ENCODE measurements at places on chromosomes 7 and 10. TPM values are rescaled to one million over a fixed set of nuclear protein-coding genes. Genes with fewer than 3 reads are reported as not detected.

DNA sequence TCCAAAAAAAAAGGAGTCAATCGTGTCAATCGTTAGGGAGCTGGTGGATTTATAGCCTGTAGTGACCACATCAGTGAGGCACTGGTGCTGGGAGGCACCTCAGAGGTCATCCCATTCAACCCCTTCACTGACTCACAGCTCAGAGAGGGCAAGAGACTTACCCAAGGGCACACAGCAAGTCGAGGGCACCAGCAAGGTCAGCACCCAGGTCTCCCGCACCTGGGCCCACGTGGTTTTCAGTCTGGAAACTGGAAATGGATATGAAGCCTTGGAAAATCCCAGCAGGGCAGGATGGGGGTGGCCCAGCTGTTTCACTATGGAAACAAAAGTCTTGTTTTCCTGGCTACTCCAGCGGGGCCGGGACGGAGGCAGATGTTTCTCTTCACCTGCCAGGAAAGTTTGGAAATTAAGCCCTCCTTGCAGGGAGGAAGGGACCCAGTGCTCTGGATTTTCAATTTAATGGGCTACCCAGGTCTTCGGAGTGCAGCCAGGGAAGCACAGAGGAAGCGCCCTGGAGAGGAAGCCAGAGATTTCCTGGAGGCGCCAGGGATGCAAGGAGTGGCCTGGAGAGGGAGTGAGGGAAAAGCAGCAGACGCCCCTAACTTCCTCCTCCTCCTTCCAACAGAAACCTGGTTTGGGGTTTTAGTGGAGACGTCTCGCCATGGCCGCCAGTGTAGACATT lies 157.2 kb upstream of the TNRC18 start:
- no peak overlapping the region for H3K4me3 ChIP-seq
- DNase-seq: no peak
- no peaks in the 10 kb centered on the region for H3K36me3 ChIP-seq

GRCh38 chr10:77391605-77392235 lies 245.9 kb downstream of the KCNMA1 start:
- DNase-seq: no peak
- H3K36me3 ChIP-seq: no peaks in the 10 kb centered on the region
- H3K27me3 ChIP-seq: peaks cover 44% of the 10 kb centered on the region
- no peak overlapping the region for H3K27ac ChIP-seq
- H3K4me1 ChIP-seq: peaks cover 3% of the 10 kb centered on the region

GRCh38 chr10:66349726-66350125 lies 576.1 kb upstream of the LRRTM3 start:
- H3K36me3 ChIP-seq: no peaks in the 10 kb centered on the region
- no peak overlapping the region for H3K4me3 ChIP-seq
- no peaks in the 10 kb centered on the region for H3K27me3 ChIP-seq

Gene TSPAN33
- total RNA-seq: 68.8 TPM

GRCh38 chr7:2728316-2729030 lies 40.5 kb downstream of the AMZ1 start:
- no peak for DNase-seq
- H3K4me3 ChIP-seq: no peak overlapping the region
- peaks cover 5% of the 10 kb centered on the region for H3K4me1 ChIP-seq
- peaks cover 2% of the 10 kb centered on the region for H3K36me3 ChIP-seq

Gene NANOS1
- 0.34 TPM for total RNA-seq

DNA sequence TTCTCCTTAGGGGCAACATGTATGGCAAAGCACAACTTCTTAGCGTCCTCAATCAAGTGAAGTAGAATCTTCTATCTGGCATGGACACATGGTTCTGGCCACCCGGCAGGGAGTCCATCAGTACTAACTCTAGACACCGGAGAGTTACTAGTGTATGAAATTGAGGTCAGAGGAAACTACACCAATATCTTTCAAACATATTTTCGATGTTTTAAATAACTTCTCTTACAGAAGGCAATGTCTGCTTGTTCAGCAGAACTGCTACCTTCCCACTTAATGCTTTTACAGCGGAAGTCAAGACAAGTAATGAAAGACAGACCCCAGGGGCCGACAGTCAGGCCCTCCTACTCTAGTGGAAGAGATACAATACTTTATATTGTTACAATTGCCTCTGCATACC lies 89.9 kb downstream of the RNF216 start:
- H3K27me3 ChIP-seq: no peaks in the 10 kb centered on the region
- peak overlapping the region; percentile 99 for H3K27ac ChIP-seq
- H3K4me1 ChIP-seq: peaks cover 70% of the 10 kb centered on the region
- peak overlapping the region; percentile 87 for H3K4me3 ChIP-seq

GRCh38 chr7:97846945-97847344 lies 25.3 kb downstream of the ASNS start:
- H3K27me3 ChIP-seq: no peaks in the 10 kb centered on the region
- H3K36me3 ChIP-seq: peaks cover under 1% of the 10 kb centered on the region
- no peak overlapping the region for H3K27ac ChIP-seq

GRCh38 chr10:33092596-33092995 lies 134.6 kb upstream of the ITGB1 start:
- no peak overlapping the region for H3K27ac ChIP-seq
- peaks cover 16% of the 10 kb centered on the region for H3K4me1 ChIP-seq
- H3K27me3 ChIP-seq: no peaks in the 10 kb centered on the region
- H3K4me3 ChIP-seq: no peak overlapping the region

- no peak for DNase-seq
- peaks cover 3% of the 10 kb centered on the region for H3K4me1 ChIP-seq
- peaks cover 16% of the 10 kb centered on the region for H3K27me3 ChIP-seq
- no peaks in the 10 kb centered on the region for H3K36me3 ChIP-seq
- H3K4me3 ChIP-seq: no peak overlapping the region
Measured at GRCh38 chr10:89183571-89183970, 23.5 kb downstream of the CH25H start.

DNA sequence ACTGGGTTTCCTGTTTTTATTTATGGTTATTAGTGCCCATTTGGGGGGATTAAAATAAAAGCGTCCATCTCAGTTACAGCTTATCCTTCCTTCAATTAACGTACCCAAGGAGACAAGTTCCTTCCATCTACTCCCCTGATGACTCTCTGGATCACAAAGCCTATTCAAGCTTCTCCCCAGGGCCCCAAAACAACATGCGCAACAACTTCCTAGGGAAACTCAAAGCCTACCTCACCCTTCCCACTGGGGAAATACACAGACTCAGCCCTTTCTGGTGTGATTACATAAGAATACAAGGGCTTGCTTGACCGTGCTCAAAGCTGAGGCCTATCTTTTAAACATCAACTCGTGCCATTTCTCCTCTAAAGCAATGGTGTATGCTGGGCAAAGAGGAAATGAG lies 112.4 kb downstream of the CDK6 start:
- no peaks in the 10 kb centered on the region for H3K27me3 ChIP-seq
- no peak overlapping the region for H3K27ac ChIP-seq
- H3K4me3 ChIP-seq: no peak overlapping the region
- peaks cover 17% of the 10 kb centered on the region for H3K4me1 ChIP-seq
- H3K36me3 ChIP-seq: peaks cover 3% of the 10 kb centered on the region

DNA sequence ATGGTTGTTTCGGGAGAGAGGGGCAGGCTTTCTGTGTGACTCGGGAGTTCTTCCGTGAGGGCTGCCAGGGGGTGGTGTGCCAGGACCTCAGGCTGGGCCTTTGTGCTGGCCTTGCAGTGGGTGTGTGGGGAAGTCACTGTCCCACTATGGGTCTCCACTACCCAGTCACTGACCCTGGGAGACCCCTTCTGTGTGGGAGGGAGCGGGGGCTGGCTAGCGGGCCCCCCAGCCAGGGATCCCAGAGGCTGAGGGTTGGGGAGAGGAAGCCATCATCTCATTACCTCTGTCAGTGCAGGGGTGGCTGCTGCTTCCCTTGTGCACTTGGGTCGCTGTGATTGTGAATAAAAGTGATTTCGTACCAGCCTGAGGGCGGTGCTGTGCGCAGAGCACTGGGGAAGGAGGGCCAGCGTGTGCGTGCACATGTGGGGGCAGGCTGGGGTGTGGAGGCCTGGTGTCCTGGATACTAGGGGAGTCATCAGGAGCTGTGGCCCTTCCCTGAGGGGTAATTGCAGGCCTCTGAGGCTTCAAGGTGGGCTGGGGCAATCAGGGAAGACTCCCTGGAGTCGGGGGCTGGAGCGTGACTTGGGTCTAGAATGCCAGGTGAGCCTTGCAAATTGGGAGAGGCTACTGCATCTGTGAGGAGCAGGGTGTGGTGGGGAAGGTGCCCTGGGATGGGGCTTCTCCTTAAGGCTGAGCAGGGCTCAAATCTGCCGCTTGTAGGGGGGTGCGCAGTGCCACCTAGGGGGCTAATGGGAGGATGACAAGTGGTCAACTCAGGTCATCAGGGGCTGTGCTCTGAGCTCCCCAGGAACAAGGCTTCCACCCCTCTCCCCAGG lies 98.9 kb downstream of the NEURL1 start:
- no peak for DNase-seq
- H3K4me1 ChIP-seq: peaks cover 15% of the 10 kb centered on the region
- peaks cover 3% of the 10 kb centered on the region for H3K36me3 ChIP-seq
- no peaks in the 10 kb centered on the region for H3K27me3 ChIP-seq
- H3K4me3 ChIP-seq: no peak overlapping the region
- H3K27ac ChIP-seq: no peak overlapping the region

- H3K27me3 ChIP-seq: no peaks in the 10 kb centered on the region
- H3K27ac ChIP-seq: no peak overlapping the region
- no peaks in the 10 kb centered on the region for H3K4me1 ChIP-seq
- H3K4me3 ChIP-seq: no peak overlapping the region
- no peak for DNase-seq
Measured at GRCh38 chr10:131695496-131696165, 205.2 kb upstream of the PPP2R2D start.

- H3K4me1 ChIP-seq: peaks cover 37% of the 10 kb centered on the region
- DNase-seq: no peak
- H3K27me3 ChIP-seq: peaks cover 7% of the 10 kb centered on the region
- H3K36me3 ChIP-seq: peaks cover 6% of the 10 kb centered on the region
- peak overlapping the region; percentile 97 for H3K4me3 ChIP-seq
- no peak overlapping the region for H3K27ac ChIP-seq
Measured at GRCh38 chr10:45374350-45375052, 485 bp downstream of the ALOX5 start.

- no peaks in the 10 kb centered on the region for H3K4me1 ChIP-seq
- peaks cover 3% of the 10 kb centered on the region for H3K36me3 ChIP-seq
- no peak overlapping the region for H3K4me3 ChIP-seq
- H3K27ac ChIP-seq: no peak overlapping the region
- peaks cover 24% of the 10 kb centered on the region for H3K27me3 ChIP-seq
- no peak for DNase-seq
Measured at GRCh38 chr7:25424855-25425254, 196.6 kb upstream of the NPVF start.

DNA sequence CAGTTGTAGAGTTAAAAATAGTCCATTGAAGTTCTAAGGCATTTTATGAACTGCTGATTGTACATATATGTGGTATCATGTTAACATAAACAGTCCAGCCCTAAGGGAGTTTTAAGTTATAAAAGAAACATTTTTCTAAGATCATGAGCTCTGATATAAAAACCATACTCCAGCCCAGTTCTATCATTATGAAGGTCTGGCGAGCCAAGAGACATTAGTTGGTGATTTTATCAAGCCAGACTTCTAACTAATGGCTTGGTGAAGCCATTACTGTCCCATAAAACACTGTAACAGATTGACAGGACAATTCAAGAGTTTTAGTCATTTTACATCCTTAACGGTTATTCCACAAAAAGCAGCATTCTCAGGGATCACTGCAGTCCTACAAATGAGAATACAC lies 221.6 kb downstream of the RNLS start:
- H3K27ac ChIP-seq: no peak overlapping the region
- H3K27me3 ChIP-seq: no peaks in the 10 kb centered on the region
- peaks cover 4% of the 10 kb centered on the region for H3K36me3 ChIP-seq
- no peak for DNase-seq

DNA sequence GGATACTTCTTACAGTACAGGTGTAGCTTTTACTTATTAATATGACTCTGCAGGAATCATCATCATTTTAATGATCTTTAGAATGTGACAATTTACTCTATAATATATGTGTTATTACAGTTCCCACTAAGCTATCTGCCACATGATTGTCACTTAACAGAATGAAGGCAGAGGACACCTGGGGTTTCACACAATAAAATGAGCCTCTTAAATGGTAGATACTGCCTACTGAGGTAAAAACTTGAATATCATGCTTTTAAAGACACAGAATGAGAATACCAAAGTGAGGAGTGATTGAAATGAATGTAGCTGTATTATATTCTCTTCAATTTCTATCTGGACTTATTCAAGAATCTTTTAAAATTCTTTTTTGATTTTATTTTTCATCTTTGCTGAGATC lies 1255.3 kb upstream of the LRRN3 start:
- no peaks in the 10 kb centered on the region for H3K4me1 ChIP-seq
- H3K4me3 ChIP-seq: no peak overlapping the region
- no peaks in the 10 kb centered on the region for H3K27me3 ChIP-seq
- no peaks in the 10 kb centered on the region for H3K36me3 ChIP-seq

GRCh38 chr10:3906511-3907111 lies 121.6 kb upstream of the KLF6 start:
- H3K4me3 ChIP-seq: no peak overlapping the region
- peak overlapping the region; percentile 78 for H3K27ac ChIP-seq
- H3K27me3 ChIP-seq: no peaks in the 10 kb centered on the region
- peaks cover 7% of the 10 kb centered on the region for H3K4me1 ChIP-seq
- H3K36me3 ChIP-seq: no peaks in the 10 kb centered on the region

- no peaks in the 10 kb centered on the region for H3K36me3 ChIP-seq
- no peaks in the 10 kb centered on the region for H3K27me3 ChIP-seq
- no peak overlapping the region for H3K4me3 ChIP-seq
- H3K4me1 ChIP-seq: no peaks in the 10 kb centered on the region
- no peak overlapping the region for H3K27ac ChIP-seq
- DNase-seq: no peak
Measured at GRCh38 chr7:109206196-109206595, 636.5 kb downstream of the DNAJB9 start.

GRCh38 chr10:69318867-69319727 lies 40.8 kb downstream of the HK1 start:
- no peaks in the 10 kb centered on the region for H3K27me3 ChIP-seq
- peak; percentile 74 for DNase-seq
- no peaks in the 10 kb centered on the region for H3K36me3 ChIP-seq
- peak overlapping the region; percentile 98 for H3K4me3 ChIP-seq
- H3K27ac ChIP-seq: peak overlapping the region; percentile 94
- H3K4me1 ChIP-seq: peaks cover 29% of the 10 kb centered on the region

GRCh38 chr7:2354939-2355704 lies 495 bp downstream of the EIF3B start:
- no peak for DNase-seq
- peaks cover 25% of the 10 kb centered on the region for H3K4me1 ChIP-seq
- no peaks in the 10 kb centered on the region for H3K27me3 ChIP-seq
- peaks cover 2% of the 10 kb centered on the region for H3K36me3 ChIP-seq
